ENCODE measurements at places on chromosomes 6 and 20.

- DNase-seq = no peak
Observed at GRCh38 chr6:154257067-154257466, 99.5 kb downstream of the IPCEF1 start.

DNA sequence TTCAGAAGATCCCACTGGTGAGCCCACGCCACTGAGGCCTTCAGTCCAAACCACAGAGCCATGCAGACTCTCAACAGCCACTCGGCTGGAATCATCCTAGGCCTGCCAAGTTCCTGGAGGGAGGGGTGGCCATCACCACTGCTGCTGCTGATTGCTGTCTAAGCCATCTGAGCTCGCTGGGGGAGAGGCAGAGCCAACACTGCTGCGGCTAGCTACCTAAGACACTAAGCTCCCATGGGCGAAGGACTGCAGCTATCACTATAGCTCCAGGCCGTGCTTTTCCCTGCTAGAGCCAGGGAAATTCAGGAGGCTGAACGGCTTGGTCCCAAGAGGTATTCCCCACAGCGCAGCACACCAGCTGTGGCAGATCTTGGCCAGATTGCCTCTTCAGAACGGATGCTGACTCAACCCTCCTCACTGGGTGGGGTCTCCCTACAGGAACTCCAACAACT, 73.6 kb downstream of the TBC1D32 start:
- no peak for DNase-seq

DNA sequence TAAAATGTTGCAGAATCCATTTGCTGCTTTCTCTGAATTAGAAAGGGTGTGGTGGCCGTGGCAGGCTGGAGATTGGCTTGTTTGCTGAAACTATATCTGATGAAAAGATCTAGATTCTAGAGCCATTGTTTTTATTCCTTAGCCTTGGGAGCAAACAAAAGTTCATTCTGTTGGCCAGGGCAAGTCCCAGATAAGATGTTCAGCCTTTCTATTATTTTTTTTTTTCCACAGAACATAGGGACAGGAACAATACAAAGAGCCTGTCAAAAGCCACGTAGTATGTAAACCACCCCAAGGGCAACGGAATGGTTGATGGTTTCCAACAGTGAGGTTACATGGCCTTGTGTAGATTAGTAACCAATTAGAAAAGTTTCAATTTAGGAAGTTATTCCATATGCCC, 119.9 kb upstream of the SLC22A16 start:
- DNase-seq = no peak

GRCh38 chr20:6347916-6348315, 225.1 kb upstream of the FERMT1 start:
- no peak for DNase-seq

DNA sequence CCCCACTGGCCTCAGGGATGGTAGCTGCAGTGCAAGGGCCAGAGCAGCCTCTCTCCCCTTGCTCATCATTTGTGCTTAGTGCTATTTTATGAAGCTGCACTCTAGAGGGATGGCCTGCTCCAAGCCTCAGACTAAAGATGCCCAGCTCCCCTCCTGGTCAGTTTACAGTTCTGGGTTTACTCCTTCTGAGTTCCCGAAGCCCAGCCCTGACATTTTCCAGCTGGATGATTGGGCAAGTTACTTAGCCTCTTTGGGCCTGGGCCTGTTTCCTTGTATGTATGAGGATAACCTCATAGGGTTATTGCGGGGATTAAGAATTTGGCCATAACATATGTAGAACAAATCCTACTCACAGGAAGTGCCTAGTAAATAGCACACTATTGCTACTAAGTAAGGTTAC, 31.8 kb upstream of the EMILIN3 start:
- no peak for DNase-seq

DNA sequence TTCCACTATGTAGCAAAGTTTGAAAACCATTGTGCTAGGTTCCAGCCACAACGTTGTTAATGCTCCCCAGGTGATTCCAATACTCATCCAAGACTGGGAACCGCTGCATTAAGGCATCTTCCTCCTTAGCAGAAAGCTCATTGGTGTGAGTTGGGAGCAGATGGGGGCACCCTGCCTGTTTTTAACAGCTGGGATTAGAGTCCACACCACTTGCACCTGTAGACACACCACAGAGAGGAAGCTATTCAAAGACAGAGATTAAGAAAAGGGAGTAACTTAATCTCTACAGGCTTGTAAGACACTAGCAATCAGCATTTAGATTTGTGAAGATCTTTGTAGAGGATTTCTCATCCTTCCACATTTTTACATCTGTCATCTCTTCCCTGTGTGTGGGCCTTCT, 333.9 kb upstream of the SOX4 start:
- no peak for DNase-seq

GRCh38 chr20:44471481-44471882, 4.2 kb upstream of the TTPAL start:
- DNase-seq = no peak

DNA sequence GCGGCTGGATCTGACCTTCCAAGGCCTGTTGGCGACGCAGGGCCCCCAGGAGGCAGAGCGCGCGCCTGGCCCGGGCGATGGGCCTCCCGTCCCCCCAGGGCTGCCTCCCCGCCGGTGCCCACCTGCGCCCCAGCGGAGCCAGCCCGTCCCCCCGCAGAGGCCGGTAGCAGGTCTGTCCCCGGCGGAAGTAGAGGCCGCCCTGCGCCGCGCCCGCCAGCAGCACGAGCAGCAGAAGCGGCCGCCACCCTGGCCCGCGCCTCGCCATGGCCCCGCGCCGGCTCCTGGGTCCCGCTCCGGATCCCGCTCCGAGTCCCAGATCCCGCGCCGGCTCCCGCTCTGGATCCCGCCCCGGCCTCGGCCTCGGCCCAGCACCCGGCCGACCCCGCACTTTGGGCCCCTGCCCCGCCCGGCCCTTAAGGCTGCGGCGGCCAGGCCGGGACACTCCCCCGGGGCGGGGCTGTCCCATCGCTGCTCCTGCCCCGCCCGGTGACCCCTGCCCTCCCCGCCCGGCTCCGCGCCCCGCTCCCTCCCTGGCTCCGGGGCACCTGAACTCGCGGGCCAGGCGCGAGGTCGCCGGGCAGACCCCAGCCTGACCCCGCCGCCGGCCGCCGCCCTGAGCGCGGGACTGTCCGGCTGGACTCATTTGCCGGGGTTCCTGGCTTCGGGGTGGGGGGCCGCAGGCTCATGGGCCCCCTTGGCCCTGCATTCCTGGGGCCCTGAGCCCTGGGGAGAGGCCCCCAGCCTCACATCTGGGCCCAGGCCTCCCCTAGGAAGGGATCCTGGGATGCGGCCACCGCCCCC, at the start of gene CTSZ:
Gene CTSZ (minus strand): TSS at position 391 of the 801 bp plus-strand sequence. CDS start 126 bp downstream, at position 265.
- no peak for DNase-seq
